ENCODE measurements at places on chromosomes 3 and 15.

GRCh38 chr3:19547665-19548464 lies 386.2 kb downstream of the EFHB start:
- DNase-seq = no peak

DNA sequence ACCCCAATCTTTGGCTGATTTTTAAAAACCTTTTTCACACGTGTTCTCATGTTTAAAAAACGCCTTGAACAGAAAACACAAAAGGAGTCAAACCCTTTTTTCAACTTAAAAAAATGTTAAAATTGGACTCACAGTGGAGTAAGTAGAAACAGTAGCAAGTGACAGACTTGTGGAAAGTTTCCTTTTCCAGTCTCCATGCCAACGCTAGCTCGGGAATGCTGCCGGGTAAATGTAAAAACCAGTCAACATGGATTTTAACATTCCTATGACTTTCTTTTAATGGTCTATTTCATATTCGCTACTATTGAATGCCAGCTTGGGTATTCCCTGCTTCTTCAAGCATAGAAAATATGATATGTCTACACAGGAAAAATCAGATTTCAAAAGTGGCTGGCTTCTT lies 1.6 kb upstream of the PROK2 start:
- DNase-seq = no peak

GRCh38 chr3:46857485-46858341 lies 5.5 kb downstream of the MYL3 start:
- DNase-seq = no peak

- DNase-seq = no peak
Measured at GRCh38 chr15:94610069-94610468, 378.7 kb downstream of the MCTP2 start.

DNA sequence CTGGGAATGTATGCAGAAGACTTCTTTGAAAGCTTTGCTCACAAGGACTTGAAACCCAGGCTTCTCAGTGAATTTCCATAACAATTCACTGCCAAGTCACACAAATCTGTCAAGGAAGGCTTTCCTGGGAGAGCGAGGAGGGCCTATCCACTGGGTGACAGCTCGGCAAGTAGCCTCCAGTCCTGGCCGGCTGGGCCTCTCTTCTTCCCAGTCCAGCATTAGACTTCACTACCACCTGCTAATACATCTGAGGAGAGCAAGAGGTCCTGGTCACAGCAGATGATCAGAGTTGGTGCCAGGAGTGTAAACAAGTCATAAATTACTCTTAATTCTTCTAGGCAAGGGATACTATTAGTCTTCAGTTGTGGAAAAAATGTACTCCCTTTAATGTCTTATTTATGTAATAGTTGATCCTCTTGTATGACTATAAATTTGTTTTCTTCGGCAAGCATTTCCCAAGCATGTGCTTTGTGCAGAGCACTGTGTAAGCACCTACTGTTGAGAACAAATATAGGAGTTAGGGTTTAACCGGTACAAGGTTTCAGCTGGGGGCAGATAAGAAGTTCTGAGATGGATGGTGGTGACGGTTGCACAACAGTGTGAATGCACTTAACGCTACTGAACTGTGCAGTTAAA lies 162.9 kb downstream of the VGLL4 start:
- no peak for DNase-seq

DNA sequence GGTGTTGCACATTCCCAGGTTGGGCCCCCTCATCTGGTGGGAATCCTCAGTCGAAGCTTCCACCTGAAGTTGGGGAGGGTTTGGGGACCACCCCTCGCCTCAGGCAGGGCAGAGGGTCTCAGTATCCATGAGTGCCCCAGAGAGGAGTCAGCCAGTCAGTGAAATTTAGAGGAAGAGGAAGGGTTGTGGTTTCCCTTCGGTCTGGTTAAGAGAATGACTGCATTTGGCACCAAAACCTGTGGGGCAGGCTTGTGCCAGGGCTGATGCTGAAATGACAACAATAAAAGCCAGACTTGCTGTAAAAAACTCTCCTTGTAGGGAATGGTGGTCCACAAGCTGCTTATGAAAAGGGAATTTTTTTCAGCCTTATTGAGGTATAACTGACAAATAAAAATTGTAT lies 22.6 kb downstream of the LMCD1 start:
- DNase-seq = no peak

- DNase-seq = no peak
Measured at GRCh38 chr3:101829874-101830273, 19.4 kb upstream of the NFKBIZ start.

DNA sequence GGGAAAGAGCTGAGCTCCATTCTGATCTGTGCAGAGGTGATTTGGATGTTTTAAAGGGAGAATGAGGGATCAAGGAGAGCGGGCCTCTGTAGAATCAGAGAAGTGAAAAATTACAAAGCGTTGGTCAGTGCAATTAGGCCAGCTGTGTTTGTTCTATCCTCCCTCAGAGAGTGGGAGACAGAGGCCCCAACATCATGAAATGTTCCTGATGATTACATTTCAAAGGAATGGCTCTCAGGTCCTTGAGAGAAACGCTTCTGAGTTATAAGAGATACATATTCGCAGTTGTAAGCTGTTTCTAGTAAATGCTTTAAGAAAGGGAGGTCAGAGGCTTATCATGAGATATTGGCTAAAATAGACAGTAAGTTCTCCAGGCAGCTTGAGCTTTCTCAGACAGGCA lies 15.7 kb upstream of the CAND2 start:
- DNase-seq = no peak

- no peak for DNase-seq
Measured at GRCh38 chr3:56421205-56421604, 47.1 kb downstream of the ERC2 start.

- DNase-seq = no peak
Measured at GRCh38 chr15:59991834-59992233, 12.3 kb upstream of the FOXB1 start.

GRCh38 chr3:35724106-35724505 lies 84.8 kb downstream of the ARPP21 start:
- DNase-seq = no peak

- no peak for DNase-seq
Measured at GRCh38 chr3:171458864-171459136, 1.4 kb downstream of the TNIK start.

- peak; percentile 35 for DNase-seq
Measured at GRCh38 chr3:122299872-122300460, 25.1 kb upstream of the CSTA start.

DNA sequence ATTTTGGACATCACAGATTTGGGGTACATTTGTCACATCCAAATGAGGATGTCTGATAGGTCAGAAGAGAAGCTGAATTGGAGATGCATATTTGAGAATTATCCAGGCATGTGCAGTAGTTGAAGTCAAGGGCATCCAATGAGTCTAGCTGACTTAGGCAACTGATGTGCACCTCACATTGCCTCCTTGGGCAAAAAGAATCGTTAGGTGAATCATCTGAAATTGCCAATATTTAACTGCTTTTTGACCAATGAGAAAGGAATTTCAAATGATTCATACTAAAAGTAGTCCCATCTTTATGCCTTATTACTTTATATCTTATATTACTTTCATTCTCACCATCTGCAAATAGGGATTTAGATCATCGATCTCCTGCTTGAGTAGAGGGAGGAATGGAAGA lies 117.7 kb downstream of the CD47 start:
- DNase-seq = no peak

- no peak for DNase-seq
Measured at GRCh38 chr3:118208642-118209041, 826.0 kb downstream of the IGSF11 start.

- DNase-seq = no peak
Measured at GRCh38 chr3:194080436-194080835, 55.5 kb upstream of the HES1 start.

GRCh38 chr15:66287461-66288057 lies 5.8 kb upstream of the DIS3L start:
- no peak for DNase-seq

DNA sequence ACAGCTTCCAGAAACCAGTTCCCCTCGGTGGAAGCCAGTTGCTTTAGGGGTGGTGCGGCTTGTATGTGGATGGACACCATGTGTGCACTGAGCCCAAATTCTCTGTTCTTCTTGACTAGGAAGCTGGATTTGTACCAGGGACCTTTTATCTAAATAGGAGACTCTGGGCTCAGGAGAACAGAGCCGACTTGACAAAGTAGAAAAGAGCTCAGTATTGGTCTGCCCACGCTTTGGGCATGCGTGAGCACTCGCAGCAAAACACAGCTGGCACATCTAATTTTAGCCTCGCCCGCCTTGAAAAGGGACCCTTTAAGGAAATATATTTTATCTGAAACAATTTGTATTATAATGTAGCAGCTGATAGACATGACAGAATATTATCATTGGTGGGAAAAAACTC lies 1.1 kb upstream of the RBMS3 start:
- no peak for DNase-seq

GRCh38 chr3:1787094-1787493 lies 311.6 kb upstream of the CNTN4 start:
- no peak for DNase-seq

DNA sequence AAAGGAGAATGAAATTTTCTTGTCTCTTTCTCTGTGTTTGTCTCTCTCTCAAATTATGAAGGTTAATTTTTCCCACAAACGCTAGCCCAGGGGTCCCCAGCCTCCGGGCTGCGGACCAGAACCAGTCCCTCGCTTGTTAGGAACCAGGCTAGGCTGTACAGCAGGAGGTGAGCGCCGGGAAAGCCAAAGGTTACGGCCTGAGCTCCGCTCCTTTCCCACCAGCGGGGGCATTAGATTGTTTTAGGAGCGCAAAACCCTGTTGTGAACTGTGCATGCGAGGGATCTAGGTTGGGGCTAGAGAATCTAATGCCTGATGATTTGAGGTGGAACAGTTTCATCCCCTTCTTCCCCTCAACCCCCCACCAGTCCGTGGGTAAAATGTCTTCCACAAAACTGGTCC lies 74.7 kb upstream of the ZNF385D start:
- no peak for DNase-seq

DNA sequence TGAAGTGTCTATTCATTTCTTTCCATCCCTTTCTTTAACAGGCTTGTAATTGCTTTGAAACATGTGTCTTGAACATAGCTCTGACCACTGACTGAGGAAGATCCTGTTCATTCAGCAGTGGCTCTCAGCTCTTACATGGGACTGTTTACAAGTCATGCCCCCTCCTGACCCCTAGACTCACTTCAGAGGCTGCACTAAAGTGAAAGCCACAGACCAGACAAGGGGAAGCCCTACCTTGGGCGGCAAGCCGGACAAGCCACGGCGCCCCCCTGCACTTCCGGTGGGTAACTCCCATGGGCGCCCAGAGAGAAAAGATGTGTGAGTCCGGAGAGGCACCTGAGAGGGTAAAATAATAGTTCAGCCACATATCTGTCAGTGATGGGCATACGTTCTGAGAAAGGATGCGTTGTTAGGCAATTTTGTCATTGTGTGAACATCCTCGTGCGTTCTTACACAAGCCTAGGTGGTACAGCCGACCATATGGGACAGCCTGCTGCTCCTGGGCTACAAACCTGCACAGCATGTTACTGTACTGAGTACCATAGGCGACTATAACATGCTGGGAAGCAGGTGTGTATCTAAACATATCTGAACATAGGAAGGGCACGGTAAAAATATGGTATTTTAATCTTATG lies 116.2 kb downstream of the CHSY1 start:
- DNase-seq = no peak

DNA sequence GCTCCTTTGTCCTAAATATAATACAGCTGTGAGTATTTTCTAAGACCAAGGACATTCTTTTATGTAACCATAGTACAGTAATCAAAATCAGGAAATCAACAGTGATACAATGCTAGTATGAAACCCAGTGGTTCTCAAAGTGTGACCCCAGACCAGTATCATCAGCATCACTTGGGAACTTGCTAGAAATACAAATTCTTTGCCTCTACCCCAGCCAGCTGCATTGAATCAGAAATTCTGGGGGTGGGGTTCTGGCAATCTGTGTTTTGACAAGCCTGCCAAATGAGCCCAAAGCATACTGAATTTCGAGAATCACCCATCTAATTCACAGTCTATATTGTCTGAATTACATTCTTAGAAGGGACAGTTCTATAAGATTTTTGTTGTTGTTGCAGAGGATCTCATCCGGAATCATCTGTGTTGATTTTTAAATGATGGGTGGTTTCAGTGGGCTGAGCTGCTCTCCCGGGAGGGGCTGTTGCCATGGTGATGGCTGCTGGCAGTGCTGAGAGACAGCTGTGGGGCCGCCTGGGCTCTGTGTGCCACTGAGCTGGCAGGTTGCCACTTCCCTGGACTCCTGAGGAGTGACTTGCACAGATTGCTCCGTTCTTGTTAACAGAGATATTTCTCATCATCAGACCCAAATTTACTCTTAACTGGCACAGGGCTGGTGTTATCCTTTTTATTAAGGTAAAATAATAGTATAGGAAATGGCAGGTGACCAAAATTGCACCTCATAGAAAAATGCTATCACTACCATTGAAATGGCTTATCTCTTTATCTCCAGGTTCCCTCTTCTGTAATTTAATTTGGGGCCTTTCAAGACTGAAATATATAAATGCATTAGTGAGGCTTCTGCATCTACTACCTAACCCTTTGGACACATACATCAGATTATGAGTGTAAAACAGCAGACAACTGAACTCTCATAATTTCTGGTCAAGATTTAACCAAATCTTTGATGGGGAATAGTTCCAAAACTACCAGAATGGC lies 56.5 kb downstream of the NEK11 start:
- DNase-seq = no peak

DNA sequence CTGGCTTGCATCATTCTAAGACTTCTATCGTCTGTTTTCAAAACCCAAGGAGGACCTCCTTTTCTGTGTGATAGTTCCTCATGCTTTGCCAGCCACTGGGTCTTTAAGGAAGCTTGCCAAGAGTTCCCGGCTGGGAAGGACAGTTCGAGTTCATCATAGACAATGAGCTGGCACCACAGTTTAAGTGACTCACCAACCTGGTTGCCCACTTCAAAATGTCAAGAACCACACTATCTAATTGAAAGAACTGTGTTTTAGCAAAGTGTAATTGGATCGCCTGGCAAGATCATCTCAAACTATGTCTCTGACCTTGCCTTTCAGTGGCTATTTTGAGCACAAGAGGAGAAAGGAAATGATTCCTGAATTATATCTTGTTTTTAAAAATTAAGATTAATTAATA lies 27.9 kb downstream of the SOX2 start:
- DNase-seq = no peak

DNA sequence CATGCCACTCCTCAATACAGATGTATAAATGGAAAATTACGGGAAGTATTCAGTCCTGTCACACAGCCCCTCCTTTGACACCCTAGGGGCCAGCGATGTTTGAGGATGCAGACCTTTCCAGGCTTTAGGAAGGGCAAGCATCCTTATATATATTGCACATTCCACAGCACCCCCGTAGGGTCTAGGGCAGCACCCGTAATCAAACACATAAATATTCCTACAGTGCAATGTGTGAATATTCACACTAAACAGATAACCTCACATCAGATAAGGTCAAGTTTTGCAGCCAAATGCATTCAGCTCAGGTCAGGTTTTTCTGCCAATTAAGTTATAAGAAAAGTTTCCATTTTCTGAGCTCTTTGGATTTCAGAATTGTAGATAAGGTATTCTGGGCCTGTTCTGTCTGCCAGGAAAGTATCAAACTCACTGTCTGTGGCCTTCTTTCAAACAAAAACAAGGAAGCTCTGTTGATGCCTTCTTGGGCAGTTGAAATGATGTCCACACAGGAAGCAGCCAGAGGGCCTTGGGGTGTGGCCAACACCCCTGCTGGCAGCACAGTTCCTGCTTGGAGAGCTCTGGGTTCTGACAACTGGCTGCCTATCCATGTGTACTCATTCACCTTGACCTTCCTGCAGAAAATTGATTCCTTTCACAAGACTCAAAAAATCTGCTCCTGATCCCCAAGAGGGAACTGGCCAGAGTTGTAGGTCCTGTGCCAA lies 427.0 kb downstream of the NTRK3 start:
- no peak for DNase-seq

GRCh38 chr15:63090472-63090871 lies 31.2 kb upstream of the LACTB start:
- no peak for DNase-seq

Data from central memory CD8-positive, alpha-beta T cell (primary cell).